CD4-positive, alpha-beta T cell treated with Interleukin-21 for 1 hour (primary cell): ENCODE measurements at places on chromosomes 12 and 14.
A peak's percentile ranks its signal among the peaks of the same experiment; 100 is the strongest.

DNA sequence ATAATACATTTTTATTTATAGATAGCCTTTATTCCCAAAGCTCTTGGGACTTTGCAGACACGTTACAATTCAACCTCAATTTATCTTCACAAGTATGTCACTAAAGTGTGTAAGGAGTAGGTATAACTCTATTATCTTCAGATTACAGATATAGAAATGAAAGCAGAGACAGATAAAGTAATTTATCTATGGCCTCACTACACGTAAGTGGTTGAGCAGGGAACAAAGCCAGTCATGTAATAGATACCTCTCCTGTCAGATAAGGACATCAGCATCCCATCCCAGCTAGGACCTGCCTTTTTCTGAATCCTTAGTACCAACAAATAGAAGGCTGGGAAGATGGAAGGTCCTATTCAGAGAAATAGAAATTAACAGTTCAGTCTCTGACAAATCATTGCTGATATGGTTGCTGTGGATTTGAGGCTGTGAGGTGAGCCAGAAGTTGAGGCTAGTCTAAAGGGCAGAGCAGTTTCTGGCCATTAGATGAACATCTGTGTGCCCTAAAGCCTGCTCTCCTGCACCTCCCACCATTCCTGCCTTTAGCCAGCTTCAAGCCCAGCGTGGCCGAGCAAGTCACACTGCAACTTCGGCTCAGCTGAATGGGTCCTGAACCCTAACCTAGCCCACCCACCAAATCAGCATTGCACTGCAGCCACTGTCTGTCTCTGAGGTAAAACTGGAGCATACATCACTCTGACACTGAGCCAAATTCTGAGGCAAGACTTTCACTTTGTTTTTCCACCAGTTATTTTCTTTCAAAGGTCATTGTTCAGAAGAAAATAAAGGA lies 71.1 kb upstream of the PLEKHA5 start:
- DNase-seq: no peak

DNA sequence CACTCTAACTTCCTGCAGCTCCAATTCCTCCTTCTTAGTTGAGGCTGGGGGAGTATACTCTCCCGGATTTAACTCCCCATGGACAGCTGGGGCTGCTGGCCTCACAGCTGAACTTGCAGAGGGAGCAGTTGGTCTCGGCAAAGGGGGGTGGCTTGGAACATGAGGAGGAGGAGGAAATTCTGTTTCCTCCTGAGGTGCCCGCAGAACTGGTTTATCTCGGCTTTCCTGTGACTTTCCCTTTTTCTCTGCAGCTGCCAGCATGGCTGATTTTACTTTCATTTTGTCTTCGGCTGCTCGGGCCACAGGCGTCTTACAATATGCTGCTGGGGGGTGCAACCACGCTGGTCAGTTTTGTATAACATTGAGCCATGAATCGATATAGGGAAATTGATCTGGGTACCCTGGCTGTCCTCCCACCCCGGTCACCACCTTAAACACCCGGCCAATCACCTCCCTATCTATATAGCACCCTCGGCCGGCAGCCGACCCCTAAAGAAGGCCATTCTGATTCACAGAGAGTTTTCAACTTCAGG lies 1317.6 kb downstream of the TMEM121 start:
- peak; percentile 53 for DNase-seq

- no peak for DNase-seq
These were observed 199.5 kb upstream of the PLEKHG7 start for GRCh38 chr12:92503029-92503931.

GRCh38 chr12:111138016-111138415 lies 217.6 kb upstream of the MYL2 start:
- DNase-seq: no peak

- no peak for DNase-seq
These were observed 50.6 kb downstream of the TSPAN11 start for GRCh38 chr12:30977124-30977523.

GRCh38 chr14:70168406-70168805 lies 20.3 kb downstream of the SLC8A3 start:
- no peak for DNase-seq

GRCh38 chr12:80943338-80943737 lies 5.6 kb upstream of the LIN7A start:
- no peak for DNase-seq

- DNase-seq: no peak
These were observed 30.7 kb downstream of the TMEM63C start for GRCh38 chr14:77212097-77212870.

DNA sequence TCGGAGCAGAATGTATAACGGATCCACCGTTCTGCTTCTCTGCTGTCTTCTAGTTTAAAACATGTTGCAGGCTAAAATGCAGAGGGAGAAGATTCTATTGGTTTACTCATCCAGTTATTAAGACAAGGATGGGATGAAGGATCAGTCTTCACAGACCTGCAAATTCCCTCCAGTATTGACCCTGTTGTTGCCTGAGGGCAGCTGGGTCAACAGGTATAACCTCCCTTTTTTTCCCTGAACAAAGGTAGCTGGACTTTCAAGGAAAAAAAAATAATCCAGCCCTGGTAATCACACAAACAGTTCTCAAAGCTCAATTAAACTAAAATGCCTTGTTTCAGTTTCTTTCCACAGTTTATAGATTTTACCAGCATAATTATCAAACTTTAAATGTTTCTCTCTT lies 480.6 kb downstream of the ZFP36L1 start:
- no peak for DNase-seq

DNA sequence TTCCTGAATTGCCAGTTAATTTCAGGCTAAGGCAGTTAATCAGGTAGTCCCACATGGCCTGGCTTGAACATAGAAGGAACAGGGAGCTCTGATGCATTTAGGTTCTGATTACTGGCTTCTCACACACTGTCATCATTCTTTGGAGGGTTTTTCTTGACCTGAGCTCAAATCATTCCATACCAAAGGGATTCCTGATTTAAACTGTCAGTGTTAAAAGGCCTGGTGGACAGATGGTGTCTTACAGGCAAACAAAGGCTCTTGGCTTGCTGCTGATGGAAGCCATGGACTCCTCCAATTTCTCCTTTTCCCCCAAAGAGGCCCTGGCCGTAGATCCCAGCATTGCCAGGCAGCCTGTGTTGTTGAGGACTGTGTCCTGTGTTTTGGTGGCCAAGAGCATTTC lies 30.2 kb downstream of the CACNA1C start:
- DNase-seq: no peak

- no peak for DNase-seq
These were observed 68.4 kb upstream of the BCAT1 start for GRCh38 chr12:25017336-25017735.

DNA sequence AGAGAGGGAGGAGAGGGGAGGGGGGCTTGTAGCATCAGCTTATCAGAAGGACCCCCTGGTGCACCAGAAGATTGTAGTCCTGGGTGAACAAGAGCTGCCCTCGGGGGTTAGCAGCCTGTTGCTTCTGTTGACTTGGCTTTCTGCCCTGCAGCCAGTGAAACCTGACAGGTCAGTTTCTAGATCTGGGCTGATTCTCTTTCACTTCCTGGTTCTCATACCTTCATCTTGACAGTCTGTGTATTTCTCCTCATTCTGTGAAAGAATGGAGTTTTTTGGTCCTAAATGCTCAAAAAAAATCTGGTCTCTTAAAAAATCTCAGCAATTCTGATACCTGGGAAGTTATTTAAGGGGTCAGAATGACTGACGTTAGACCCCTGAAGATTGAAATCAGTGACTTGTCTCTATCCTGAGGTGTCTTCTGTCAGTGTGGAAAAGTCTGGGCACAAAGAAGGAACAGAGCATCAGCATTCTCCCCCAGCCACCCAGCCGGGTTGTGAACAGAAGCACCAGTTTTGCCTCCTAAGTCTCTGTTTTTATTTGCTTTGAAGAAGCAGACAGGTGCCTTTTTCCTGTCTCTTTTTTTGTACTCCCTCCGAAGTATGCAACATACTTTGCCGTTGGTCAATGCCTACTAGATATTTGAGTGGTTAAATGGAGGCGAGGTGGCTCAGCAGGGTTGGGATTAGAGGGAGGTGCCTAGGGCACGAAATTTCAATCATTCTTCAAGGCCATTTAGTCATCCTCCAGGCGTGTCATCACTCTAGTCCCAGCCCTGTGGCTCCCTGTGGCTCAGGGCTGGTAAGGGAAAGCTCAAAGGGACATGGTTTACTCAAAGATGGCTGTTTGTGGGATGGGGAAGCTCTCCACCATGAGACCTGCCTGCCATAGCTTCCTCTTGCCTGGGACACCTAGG lies 24.0 kb downstream of the TTC9 start:
- DNase-seq: no peak
